ENCODE measurements at places on chromosomes 4 and X. TPM values are rescaled to one million over a fixed set of nuclear protein-coding genes. Genes with fewer than 3 reads are reported as not detected.

GRCh38 chr4:69546134-69546765, 50.5 kb upstream of the UGT2B4 start:
- DNase-seq, result no peak

- no peak for DNase-seq
Measured at GRCh38 chr4:135927651-135928050, 1604.6 kb downstream of the PCDH18 start.

DNA sequence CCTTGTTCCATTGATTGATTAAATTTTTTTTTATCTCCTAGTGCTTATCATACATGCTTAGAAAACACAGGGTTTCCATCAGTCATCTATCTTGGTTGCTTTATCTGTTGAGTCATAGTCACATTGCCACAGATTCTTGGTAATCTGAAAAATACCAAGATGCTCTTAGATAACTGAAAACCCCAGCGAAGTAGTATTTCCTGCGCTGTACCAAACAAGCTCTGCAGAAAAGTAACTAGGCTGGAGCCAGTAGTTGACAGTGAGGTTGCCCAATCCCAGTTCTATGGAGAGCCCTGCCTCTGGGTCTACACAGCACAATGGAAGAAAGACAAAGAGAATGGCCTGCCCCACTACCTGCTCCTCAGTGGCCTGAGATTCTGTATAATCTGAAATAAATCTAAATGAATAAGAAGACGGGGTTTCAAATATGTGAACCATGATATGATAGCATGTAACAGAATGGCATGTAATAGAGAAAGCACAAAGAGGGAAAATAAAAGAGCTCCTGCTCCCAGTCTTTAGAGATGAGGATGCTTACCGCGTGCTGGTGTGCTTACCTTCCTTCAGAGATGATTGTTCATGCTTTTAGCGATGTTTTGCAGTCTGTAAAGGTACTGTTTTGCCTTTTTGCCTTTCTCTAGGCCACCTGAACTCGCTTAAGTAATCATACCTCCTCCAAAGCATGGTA, 55.3 kb upstream of the RAPGEF2 start:
- DNase-seq, result no peak

GRCh38 chrX:72659723-72660122, 54.4 kb downstream of the PHKA1 start:
- DNase-seq, result no peak

Gene CFAP99
- not detected for total RNA-seq

Gene TMSB15B
- 0.32 TPM for total RNA-seq

Data from ascending aorta (tissue), 2 donors.